ENCODE measurements at places on chromosomes 6 and 20.

DNA sequence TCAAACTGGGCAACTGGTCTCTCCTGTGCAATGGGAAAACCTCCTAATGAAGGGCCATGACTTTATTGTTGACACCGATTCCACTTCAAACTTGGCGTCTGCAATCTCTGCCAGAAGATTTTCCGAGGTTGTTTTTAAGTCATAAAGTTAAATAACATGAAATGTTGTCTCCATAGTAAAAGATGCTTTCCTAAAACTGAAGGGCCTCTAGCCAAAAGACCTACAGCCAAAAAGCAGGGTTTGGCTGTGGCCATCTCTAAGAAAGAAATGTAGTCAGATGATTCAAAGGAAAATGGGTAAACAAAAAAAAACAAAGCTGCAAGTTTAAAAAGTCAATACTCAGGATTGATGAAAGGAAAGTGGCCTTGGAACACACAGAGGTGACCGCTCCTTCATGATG is 14.1 kb downstream of the CD93 start:
- no peak for DNase-seq

GRCh38 chr20:20832715-20833114 is 120.3 kb upstream of the RALGAPA2 start:
- DNase-seq = no peak

DNA sequence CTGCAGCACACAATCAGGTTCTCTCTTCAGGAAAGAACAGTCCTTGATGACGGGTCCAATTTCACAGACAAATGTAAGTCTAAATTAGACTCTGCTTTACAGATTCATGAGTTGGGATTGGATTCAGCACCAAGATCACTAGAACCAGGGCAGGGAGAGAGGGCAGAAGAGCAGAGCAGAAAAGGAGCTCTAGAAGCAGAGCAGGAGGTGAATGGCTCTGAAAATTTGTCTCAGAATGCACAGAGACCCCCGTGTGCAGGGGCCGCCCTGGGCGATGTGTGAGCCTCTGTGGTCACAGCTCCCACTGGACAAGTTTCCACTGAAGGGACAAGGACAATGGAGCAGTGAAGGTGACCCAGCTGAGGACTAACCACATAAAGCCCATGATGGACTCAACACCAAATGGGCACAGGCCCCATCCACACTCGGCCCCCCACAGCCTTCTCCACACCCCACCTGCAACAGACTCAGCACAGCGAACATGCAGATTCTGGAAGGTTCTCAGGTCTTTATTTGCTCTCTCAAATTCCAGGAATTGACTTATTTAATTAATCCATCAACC is 3.5 kb downstream of the HLA-B start:
- no peak for DNase-seq

- no peak for DNase-seq
Measured at GRCh38 chr20:41275301-41275731, 42.2 kb downstream of the ZHX3 start.

DNA sequence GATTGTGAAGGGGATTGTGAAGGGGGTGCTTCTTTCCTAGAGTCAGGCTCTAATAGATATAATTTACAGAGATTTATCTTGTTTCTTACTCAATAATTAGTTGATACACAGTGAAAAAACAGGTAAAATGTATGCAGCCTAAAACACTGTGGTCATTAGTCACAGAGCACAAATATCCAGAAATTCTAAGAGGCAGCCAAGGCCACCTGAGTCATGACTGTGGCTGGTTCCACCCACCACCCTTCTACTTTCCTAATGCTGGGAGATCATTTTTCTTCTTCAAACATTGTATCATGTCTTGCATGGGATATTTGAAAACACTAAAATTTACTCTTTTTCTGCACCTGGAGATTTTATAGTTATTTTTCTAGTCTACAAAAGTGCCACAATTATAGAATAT is 181.6 kb downstream of the OTOR start:
- no peak for DNase-seq

DNA sequence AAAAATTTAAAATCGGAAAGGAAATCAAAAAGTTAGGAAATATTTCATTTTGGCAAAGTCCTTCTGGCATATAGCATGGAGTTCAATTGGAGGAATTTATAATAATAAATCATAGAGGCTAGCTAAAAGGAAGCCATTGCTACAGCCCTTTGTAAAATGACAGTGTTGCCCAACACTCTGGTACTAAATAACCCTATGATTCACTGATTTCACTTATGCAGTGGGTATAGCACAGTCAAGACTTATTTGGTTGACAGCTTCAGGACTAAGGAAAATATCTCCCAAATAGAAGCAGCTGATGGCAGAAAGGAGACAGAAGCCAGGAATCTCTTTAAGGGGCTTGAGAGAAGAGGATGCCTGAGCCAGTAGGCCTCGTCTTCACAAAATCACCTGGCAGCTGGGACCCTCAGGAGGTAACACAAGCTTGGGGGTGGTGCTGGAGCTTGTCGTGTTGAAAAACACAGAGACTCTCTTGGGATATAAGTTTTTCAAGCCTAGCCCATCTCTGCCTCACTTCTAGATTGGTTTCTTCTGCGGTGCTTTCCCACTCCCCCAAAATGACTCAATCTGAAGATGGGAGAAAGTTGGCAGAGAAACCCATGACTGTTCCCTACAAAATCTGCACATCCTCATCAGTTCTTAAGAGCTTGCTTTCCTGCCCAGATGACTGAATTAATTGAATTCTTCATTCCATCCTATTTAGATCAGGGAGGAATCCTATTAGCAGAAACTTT is 38.4 kb upstream of the EYA4 start:
- DNase-seq = no peak

DNA sequence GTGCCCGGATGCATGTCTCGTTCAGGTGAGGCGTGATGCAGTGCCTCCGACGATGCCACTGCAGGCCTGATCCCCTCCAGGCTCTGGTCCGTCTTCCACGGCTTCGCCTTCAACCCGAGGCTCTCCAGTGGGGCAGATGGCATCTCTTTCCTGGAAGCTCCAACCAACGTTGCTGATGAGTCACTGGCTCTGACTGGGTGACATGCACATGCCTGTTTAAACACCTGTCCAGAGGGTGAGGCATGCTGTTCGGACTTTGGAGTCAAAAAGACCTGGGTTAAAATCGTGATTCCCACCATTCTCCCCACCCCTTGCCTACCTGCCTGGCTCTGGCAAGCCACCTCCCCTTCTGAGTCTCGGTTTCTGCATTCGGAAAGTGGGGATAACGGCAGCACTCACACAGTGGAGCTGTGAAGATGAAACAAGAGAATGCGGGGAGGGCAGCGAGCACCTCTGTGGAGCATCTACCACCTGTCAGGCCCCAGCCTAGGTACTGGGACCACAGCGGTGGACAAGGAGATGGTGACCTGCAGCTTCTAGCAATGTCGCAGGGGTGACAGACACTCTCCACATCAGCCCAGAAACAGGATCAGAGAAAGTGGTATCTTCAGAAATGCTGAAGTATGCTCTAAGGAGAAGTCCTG is 8.5 kb upstream of the EDN3 start:
- DNase-seq = no peak

DNA sequence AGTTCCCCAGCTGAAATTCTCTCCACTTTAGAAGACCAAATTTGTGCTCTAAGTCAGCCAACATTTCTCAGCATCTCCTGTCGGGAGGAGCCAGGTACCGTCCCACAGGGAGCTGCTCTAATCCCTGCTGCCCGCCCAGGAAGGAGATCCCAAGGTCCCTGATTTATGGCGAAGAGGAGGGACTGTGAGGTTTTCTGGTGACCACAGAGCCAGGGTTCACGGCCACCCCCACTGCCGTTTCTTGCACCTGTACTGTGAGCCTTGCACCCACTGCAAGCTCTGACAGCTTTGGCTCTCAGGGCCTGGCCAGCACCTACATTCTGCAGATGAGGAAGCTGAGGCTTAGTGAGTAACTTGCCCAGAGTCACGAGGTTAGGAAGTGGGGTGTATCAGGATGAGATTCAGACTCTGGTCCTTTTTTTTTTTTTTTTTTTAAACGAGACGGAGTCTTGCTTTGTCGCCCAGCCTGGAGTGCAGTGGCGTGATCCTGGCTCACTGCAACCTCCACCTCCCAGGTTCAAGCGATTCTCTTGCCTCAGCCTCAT is 34.9 kb downstream of the FOXC1 start:
- DNase-seq = no peak

DNA sequence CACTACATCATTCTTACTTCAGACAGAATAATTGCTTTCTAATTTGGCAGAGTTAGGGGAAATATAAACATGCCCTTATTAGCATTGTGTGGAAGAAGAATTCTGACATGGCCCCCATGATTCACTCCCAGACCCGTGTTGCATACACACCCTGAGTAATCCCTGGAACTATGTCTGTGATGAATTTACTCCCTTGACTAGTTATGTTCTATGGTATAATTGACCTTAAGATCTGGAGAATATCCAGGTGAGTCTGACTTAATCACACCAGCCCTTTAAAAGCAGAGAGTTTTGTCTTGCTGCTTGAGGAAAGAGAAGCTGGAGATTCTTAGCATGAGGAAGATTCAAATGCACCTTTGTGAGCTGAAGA is 262.9 kb downstream of the SOX4 start:
- no peak for DNase-seq

- DNase-seq = no peak
Measured at GRCh38 chr20:62020935-62021701, 44.6 kb downstream of the TAF4 start.

DNA sequence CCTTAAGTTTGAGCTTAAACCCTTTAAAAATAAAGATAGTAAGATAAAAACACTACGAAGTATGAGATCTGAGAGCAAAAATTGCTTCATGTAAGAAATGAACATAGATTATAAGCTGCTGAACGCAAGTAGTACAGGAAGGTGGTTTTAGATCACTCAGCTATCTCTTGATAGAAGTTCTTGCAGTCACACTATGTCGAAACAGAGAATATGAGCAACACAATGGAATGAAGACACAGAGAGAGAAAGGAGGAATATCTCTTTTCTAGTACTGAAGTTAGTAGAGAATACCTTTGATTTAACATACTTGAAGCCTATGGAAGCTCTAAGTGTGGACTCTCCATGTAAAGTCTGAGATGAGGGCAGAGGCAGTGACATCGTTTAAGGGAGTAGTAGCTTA is 162.7 kb downstream of the CDK19 start:
- no peak for DNase-seq

GRCh38 chr20:34536798-34537394 is 20.7 kb downstream of the DYNLRB1 start:
- no peak for DNase-seq

GRCh38 chr6:106539936-106540335 is 89.4 kb downstream of the RTN4IP1 start:
- no peak for DNase-seq

DNA sequence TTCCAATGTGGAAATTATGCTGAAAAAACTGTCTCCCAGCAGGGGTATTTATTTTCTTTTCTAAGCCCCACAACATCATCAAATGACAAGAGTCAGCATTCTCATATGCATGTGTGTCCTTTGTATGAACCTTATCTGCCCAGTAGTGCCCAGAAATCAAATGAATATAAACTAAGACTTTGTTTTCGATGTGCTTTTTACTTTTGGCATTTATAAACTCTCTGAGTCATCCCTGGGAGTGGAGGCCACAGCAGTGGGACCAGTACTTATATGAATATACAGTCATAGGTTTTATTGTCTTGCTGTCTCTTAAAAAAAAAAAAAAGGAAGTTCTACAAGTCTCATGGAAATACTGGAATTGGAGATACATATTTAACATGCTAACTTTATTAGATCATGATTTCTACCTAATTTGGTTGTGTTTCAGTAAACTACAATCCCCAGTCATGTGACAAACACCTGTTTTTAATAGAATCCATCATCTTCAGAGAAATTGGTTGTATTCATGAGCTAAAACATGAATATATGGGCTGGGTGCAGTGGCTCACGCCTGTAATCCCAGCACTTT is 99.2 kb upstream of the TMEM181 start:
- no peak for DNase-seq

GRCh38 chr20:34127792-34128191 is 15.7 kb upstream of the EIF2S2 start:
- no peak for DNase-seq

GRCh38 chr6:135283926-135284325 is 102.8 kb downstream of the MYB start:
- DNase-seq = no peak

GRCh38 chr6:32116674-32117073 is 7.5 kb upstream of the TNXB start:
- no peak for DNase-seq

GRCh38 chr20:61072398-61072797 is 179.7 kb upstream of the CDH4 start:
- no peak for DNase-seq

Measured in GM12892 (cell line).